ENCODE measurements at places on chromosomes 13 and 19. TPM values are rescaled to one million over a fixed set of nuclear protein-coding genes. Genes with fewer than 3 reads are reported as not detected.

Gene OR7G1
- total RNA-seq: not detected

- DNase-seq: no peak
Measured at GRCh38 chr13:28496188-28496564, 1.2 kb upstream of the FLT1 start.

DNA sequence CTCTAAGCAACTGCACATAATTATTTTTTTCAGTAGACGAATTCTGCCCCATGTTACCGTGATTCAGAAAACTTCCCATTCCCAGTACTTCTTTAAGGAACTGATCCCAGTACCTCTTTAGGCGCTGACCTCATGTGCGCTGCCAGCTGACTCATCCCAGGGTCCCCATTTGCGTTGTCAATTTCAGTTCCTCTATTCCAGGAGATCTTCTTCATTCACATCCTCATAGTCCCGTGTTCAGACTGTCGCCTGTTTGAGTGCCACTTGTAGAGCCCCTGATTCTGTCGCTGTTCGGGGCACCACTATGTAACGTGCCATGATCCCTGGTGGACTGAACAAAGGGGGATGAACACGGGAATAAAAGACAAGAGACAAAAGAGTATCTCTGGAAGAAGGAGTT is 16.4 kb downstream of the FPR3 start:
- DNase-seq: no peak

- no peak for DNase-seq
Measured at GRCh38 chr19:33339016-33339984, 34.2 kb upstream of the CEBPG start.

GRCh38 chr13:40187841-40188591 is 478.4 kb downstream of the FOXO1 start:
- DNase-seq: no peak

GRCh38 chr13:19685034-19685433 is 51.6 kb downstream of the MPHOSPH8 start:
- DNase-seq: no peak

Gene SYNE4
- 8.6 TPM for total RNA-seq

DNA sequence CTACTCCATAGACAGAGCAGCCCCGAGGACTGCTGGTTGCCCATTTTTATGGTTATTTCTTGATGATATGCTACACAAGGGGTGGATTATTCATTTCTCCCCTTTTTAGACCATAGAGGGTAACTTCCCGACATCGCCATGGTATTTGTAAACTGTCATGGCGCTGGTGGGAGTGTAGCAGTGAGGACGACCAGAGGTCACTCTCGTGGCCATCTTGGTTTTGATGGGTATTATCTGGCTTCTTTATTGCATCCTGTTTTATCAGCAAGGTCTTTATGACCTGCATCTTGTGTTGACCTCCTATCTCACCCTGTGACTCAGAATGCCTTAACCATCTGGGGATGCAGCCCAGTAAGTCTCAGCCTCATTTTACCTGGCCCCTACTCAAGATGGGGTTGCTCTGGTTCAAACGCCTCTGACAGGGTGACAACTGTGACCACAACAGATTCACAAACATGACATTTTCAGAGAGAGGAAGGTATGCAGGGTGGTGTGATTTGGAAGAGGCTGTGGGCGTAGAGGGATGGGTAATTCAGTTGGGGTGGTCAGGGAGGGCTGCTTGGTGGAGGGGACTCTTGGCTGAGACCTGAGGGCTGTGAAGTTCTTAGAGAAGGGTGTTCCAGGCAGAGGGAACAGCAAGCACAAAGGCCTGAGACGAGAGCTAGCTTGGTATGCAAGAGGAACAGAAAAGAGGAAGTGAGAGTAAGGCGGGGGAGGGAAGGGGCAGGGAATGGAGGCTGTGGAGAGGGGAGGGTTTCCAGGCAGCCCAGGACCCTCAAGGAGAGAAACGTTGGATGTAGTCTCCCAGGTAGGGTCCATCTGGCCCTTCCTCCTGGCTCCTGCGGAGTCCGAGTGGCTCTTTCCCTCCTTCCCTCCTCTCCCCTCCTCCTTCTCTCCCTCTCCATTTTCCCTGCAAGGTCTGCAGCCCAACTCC is 23.5 kb downstream of the FAM187B start:
- DNase-seq: no peak

- DNase-seq: no peak
Measured at GRCh38 chr19:6424195-6424938, at the start of gene KHSRP. Gene KHSRP, minus strand, starts transcription at chr19:6424811. Its CDS starts 110 bp downstream, at chr19:6424701.

Gene KCTD12
- total RNA-seq: 5.0 TPM

DNA sequence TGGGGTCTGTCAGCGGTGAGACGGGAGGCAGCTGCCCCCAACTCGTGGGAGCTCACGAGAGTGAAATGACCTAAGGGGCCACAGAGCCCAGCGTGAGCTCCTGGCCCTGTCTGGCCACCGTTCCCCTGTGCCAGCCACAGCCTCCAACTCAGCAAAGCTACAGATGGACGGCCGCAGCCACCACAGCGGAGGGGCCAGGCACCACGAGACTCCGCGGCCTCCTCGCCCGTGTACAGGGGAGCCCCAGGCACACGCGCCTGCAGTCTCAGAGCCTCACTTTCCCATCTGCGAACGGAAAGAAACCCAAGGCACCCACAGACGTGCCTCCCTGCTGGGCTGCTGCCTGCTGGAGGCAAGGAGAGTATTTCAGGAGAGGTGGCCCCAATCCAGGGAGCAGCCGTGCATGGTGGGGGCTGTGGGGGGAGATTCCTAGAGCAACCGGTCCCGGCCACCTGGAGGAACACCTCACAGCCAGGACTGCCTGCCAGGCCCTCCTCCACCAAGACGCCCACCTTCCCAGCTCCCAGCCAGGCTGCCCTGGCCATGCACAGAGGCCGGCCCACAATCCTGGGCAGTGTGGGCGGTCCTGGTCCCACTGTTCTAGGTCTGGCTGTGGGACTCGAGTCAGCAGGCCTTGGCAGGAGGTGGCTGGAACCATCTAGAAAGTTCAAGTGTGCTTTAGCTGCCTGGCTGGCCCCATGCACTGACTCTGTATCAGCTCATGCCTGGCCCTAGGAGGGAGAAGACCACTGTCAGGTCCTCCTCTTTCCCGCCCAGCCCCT is 1.9 kb downstream of the MKNK2 start:
- no peak for DNase-seq

Gene FUT1
- total RNA-seq: 12.3 TPM

DNA sequence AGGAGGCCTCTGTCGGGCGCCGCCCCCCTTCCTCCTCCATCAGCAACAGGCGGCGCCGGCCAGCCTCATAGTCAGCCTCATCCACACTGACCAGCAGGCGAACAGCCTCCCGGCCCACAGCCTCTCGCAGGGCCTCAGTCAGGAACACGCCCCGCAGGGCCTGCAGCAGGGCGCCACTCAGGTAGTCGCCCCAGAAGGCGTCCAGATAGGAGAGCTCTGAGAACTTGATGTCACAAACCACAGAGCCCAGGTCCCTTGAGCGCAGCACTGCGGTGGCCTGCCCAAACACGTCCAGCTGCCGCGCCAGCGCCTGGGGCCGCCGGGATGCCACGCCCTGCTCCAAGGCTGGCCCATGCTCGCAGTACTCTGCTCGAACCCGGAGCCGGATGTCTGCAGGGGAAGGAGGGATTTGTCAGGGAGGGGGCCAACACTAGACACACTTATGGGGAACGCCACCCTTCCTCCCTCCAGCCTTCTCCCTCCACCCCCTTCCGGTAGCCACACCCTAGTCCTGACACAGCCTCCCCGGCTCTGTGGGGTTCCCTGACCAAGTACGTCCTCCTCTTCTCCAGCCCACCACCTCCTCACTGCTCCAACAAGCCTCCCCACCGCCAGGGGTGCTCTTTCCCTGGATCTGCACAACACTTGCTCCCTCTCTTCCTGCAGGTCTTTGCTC is 17.9 kb downstream of the DEDD2 start:
- DNase-seq: no peak

Gene SULT2A1
- total RNA-seq: not detected

DNA sequence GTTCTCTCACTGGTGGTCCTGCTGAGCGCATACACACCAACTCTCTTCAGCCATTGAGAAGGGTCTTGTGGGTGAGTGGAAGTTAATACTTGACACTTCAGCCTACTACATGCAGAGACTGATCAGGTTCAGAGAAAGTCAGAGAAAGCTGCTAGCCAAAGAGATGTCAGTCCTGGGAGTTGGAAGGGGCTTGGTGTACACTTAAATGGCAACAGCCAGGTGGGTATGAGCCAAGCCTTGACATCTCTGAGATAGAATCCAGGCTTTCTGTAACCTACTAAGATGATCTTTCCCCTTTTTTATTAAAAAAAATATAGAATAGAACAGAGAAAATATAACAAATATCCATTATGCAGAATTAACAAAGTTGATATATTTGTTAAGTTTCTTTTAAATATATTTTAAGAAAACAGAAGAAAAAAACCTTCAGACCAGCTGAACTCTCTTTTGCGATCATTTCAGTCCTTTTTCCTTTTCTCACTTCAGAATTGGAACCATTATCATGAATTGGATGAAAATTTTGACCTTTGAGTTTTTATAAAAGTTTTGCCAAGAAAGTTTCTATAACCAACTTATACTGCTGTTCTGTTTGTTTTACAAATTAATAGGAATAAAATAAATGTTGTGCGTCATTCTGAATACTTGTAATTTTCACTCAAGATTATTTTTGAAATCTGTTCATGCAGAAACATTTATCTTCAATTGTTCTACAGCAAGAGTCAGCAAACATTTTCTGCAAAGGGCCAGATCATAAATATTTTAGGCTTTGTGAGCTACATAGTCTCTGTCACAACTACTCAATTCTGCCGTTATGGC is 153.0 kb downstream of the RFC3 start:
- no peak for DNase-seq

Gene WTIP
- 50.5 TPM for total RNA-seq

GRCh38 chr19:53866865-53867224 is 838 bp upstream of the MYADM start:
- no peak for DNase-seq

GRCh38 chr19:44401139-44402115 is at the start of gene ZNF285:
Gene ZNF285, minus strand, starts transcription at chr19:44401608. Its CDS starts 4,395 bp downstream, at chr19:44397213.
- DNase-seq: peak; percentile 86

DNA sequence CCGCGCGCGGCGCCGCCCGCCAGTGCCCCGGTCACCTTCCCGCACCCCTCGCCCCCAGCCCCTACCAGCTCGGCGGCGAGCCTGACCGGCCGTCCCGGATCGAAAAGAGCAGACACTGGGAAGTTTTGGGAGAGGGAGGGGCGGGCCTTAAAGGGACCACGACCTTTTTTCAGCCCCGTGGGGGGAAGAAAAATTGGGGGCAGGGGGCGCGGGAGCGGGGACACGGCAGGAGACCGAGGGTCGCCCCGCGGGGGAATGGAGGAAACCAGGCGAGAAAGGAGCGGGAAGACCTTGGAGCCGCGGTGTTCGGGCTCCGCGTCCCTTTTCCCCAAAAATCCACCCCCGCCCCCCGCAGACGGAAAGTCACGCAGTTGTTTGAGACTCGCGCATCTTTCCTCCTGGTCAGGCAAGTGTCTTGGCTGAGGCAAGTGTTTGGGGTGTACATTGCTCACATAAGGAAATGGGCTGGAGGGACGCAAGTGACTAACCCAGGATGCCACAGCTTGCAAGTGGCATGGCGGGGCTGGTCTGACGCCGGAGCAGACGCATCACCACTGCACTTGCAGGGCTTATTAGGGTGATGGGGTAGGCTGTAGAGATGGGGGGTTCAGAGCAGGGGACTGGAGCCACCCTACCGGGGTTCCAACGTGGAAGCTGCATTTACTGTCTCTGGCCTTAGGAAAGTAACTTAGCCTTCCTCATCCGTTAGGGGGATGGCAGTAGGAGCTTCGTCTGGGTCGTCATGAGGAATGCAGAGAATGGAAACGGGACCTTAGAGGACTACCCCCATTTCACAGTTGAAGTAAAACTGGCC is 2.7 kb upstream of the HNRNPL start:
- DNase-seq: no peak

Gene FGF21
- total RNA-seq: 0.13 TPM

DNA sequence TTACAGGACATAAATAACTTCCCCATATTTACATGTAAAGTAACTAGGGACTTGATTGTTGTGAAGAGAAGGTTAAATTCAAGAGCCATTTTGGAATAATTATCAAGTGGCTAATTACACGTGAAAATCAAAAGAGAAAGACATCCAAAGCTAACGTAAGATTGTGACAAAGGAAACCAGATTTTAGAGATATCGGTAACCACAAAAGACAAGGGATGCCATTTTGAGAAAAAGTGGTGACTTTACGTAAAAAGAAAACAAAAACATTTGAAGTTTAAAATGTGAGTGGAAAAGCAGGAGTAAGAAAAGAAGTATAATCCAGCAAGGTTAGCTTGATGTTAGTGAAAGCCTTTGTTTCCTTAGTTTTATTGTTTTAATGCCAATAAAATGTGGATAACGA is 10.9 kb upstream of the VWA8 start:
- no peak for DNase-seq

Gene SYT5
- 0.17 TPM for total RNA-seq

GRCh38 chr13:99575376-99576120 is 74.3 kb downstream of the TM9SF2 start:
- no peak for DNase-seq

- no peak for DNase-seq
Measured at GRCh38 chr19:50858886-50859285, 4.2 kb downstream of the KLK3 start.

DNA sequence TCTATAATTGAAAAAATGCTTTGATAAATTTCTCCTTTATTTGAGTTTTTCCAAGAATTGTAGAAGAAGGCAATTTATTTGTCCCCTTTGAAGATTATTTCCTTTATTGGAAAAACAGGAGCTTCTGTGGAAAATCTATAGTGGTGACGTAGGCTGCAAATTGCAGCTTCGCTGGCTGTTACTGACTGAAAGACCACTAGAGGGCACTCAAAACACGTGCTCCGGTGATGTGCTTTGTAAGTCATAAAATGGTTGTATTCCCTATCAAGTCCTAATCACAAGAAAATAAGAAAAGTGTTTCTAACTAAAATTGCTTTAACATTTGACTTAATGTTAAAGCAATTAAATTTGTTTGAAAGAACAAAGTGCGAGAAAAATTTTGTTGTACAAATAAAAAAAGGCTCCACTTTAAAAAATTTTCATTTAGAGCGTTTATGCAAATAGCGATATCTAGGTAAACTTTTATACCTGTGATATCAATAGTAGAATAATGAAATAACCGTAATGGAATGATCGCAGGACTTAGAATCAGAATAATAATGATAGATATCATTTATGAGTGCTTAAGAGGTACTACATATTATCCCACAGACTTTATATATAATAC is 638.2 kb upstream of the SPRY2 start:
- DNase-seq: peak; percentile 12

Gene PTPRH
- 2.1 TPM for total RNA-seq

- DNase-seq: no peak
Measured at GRCh38 chr13:112131713-112132113, 64.8 kb downstream of the SOX1 start.

GRCh38 chr19:33424181-33424580 is 50.7 kb downstream of the CEBPG start:
- DNase-seq: no peak

DNA sequence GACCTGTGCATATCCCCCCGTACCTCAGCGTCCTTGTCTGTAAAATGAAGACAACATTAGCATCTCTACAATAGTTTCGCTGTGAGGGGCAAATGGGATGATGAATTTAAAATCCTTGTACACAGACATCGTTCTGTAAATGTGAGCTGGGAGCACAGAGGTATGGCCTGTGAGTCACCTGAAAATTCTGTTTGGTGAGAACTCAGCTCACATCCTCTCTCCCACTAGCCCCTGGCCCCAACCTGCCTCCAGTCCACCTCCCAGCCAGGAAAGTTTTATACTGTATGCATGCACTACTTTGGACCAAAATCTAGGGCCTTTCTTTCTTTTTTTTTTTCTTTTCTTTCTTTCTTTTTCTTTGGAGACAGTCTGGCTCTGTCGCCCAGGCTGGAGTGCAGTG is 8.7 kb upstream of the IZUMO2 start:
- DNase-seq: no peak

Measured in kidney epithelial cell (primary cell).